ENCODE measurements at places on chromosomes 5 and 9.

DNA sequence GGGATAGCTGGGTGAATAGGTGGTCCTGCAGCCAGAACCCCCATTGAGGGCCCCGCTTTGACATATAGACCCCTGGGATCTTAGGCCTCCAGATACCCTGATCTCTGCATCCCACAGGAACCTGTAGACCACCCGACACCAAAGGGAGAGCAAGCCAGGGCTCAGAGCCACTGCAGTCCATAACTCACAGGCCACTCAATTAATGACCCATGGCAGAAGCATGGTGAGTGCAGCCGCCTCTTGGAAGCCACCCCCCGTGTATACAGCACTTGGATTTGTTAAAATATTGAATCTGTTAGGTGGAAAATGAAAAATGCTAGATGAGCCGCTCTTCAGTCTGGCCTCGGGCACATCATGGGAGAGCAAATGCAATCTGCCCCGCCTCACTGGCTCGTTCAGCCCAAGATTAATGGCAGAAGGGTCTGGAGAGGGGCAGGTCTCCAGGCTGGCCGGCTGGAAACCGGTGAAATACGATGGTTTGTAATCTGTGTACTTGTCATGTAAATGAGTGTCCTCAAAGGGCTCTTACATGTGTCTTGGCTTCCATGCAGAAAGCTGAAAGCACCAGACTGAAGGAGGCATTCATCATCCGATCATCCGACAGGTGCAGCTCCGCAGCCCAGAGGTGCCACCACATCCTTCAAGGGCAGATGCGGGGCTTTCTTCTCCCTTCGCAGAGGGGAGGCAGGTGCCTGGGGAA is 111.3 kb downstream of the OLFM1 start:
- DNase-seq, result no peak

GRCh38 chr5:76445830-76446229 is 42.7 kb downstream of the IQGAP2 start:
- no peak for DNase-seq

DNA sequence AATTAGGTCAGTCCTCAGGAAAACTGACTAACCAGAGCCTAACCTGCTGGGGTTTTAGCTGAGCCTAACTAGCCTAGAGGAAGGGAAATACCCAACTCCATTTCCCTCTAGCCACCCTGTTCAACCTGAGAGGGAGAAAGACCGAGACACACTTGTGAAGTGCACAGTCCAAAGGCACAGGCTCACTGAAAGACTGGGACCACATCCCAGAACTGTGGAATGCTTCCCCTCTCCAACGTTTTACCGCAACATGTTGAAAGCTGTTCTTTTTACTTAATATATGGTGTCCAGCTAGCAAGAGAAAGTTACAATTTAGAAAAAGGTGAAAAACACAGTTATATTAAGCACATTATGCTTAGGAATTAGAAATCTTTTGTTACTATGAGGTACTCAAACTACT is 76.8 kb upstream of the SIMC1 start:
- DNase-seq, result no peak

- DNase-seq, result no peak
These were observed 256.5 kb upstream of the FBXL7 start for GRCh38 chr5:15243301-15244020.

GRCh38 chr9:123820139-123820538 is 109.8 kb downstream of the DENND1A start:
- peak; percentile 32 for DNase-seq

DNA sequence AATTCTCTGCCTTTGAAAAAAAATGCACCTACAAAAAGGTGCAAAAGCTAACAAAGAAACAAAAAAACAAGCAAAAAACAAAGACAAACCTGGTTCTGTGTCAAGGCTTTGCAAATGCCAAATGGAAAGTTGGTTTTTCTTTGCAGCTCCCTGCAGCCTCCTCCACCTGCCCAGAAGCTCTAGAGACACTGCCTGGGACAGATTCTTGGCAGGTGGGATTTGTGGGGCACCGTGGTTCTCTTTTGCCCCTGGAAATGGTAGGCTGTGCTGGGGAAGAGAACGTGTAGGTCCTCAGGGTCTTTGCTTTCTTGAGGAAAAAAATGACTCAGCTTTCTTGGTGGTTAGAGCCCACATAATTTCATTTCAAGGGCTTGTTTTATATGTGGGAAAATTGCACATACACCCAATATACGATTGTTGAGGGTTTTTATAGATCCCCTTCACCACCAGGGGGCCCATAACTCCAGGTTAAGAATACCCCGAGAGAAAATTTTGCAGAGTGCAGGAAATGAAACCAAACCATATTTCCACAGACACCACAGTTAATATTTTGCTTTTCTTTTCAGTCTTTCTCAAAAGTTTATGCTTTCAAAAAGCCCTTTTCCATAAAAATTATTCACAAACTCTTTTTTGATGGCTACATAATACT is 58.7 kb downstream of the NXNL2 start:
- peak; percentile 55 for DNase-seq

DNA sequence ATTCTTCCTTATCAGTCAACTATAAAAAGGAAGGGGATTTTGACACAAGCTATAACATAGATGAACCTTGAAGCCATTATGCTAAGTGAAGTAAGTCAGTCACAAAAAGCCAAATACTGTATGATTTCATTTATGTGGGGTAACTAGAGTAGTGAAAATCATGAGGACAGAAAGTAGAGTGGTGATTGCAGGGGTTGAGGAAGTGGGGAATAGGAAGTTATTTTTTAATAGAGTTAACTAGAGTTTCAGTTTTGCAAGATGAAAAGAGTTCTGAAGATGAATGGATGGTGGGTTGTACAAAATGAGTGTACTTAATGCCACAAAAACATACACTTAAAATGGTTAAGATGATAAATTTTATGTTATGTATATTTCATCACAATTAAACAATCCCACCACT is 65.4 kb upstream of the FAM174A start:
- no peak for DNase-seq

- no peak for DNase-seq
These were observed 233.4 kb downstream of the NR3C1 start for GRCh38 chr5:143170104-143170503.

GRCh38 chr5:134982230-134982629 is 14.5 kb downstream of the CATSPER3 start:
- no peak for DNase-seq

GRCh38 chr5:891117-891836 is 1.3 kb downstream of the BRD9 start:
- peak; percentile 40 for DNase-seq

DNA sequence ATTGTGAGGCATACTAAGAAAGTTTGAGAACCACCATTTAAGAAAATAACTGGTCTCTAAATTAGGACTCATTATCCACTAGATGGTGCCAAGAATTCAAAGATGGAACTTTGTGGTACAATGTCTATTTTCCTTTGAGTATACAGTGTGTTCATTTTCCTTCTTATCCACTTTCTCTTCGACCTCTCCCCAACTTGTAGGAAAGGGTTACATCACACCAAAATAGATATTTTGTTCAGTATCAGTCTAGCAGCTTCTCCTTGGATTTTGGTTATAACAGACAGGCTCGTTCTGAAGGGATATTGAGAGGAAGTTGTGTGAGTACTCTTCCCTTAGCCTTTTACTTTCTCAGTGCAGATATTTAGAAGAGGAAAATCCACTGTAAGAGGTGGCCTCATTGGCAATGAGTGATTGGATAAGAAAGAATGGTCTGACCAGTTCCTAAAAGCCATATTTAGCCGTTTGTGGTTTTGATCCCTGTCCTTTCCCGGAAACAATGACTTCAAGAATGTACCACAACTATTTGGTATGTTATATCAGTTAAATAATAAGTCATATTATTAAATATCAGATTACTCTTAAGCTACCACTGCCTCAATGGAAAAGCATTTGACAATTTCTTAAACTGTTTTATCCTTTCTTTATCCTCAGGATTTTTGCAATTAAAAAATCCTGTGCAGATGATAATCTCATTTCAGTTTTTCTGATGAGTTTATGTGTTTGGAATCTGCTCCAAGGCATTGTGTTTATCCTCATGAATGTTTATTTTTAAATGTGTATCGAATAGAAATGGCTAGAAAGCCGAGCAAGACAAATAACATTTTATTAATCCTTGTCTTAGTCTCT is 69.0 kb upstream of the GRAMD2B start:
- DNase-seq, result peak; percentile 30

DNA sequence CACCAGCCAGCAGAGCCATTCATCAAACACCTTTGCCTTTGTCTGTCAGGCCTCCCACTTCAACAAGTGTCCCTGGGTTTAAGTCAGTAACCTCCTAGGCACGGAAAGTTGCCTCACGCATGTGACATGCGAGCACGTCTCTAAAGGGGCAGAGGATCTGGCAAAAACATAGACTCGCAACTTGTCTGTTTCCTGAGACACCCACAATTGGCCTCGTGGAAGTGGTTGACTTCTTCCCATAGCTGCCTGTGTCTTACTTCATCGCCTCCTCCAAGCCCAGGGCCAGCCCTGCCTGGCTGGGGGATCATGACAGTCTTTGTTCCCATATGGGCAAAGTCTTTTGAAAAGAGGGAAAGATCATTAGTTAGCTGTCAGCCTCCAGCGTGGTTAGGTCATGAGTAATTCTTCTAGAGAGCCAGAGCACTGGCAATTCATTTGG is 35.5 kb upstream of the GLRX start:
- DNase-seq, result no peak

GRCh38 chr9:128056086-128056485 is 11.0 kb downstream of the NAIF1 start:
- no peak for DNase-seq

- DNase-seq, result no peak
These were observed 42.2 kb upstream of the ANKRD33B start for GRCh38 chr5:10521466-10522223.

DNA sequence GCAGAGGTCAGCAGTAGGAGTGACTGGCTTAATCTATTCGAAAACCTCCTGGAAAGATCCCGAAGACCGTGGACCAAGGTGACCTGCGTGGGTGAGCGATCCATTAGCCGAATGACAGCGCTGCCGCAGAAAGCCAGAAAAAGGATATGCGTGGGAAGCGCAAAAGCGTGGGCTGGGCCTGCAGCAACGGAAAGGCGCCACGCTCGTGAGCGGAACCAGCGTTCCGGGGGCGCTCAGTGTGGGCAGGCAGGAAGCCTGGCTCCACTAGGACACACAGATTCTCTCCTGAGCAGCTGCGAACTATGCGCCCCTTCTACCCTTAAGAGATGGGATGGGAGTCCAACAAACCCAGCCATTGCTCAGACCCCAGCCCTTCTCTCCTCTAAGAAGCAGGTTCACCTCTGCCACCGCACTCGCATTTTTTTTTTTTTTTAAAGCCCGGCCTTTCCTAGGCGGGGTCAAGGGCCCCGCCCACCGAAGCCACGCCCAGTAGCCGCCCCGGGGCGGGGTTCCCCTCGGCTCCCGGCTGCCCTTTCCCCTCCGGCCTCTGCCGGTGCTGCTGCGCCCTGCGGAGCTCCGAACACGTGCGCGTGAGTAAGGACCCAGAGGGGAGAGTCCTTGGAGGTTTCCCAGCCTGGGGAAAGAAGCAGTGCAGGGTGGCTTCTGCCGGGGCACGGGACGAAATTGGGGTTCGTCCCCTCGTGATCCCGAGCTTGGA is 19.8 kb upstream of the MATR3 start:
- DNase-seq, result peak; percentile 98

DNA sequence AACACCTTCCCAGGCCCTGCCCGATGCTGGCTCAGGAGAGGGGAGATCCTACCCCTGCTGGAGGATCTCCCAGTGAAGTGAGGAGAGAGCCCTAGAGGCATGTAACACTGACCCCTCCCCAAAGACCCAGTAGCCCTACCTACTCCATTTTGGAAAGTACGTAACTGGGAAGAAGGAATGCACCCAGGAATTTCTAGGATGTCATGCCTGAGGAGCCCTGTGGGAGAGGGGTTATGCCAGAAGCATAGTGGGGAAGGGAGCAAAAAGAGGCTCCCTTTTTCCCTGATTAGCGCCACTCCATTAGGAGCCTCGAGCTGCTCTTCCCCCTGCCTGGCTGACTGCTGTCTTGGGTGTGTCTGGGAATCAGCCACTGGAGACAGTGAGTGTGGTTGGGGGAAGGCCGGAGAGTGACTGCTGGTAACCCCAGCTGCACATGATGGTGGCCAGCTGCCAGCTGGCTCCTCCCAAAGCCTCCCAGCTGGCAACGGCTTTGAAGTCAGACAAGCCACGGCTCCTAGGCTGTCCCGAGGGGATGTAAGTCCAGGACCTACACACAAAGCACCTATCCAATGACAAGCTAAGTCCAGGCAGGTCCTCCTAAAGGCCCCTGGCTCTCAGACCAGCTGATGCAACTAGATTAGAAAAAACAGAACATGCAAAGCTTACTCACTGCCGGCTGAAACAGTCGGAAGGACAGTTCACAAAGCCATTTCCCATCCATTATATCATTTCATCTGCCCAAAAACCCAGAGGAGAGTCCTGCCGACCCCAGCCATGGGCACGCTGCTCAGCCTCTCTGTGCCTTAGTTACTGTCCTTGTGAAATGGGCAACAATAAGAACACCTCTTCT is 136.5 kb upstream of the ABCA1 start:
- DNase-seq, result peak; percentile 53

- DNase-seq, result no peak
These were observed 786.5 kb downstream of the TAF11L14 start for GRCh38 chr5:18420711-18421110.

GRCh38 chr5:91378752-91379211 is 4.3 kb downstream of the ARRDC3 start:
- DNase-seq, result no peak

DNA sequence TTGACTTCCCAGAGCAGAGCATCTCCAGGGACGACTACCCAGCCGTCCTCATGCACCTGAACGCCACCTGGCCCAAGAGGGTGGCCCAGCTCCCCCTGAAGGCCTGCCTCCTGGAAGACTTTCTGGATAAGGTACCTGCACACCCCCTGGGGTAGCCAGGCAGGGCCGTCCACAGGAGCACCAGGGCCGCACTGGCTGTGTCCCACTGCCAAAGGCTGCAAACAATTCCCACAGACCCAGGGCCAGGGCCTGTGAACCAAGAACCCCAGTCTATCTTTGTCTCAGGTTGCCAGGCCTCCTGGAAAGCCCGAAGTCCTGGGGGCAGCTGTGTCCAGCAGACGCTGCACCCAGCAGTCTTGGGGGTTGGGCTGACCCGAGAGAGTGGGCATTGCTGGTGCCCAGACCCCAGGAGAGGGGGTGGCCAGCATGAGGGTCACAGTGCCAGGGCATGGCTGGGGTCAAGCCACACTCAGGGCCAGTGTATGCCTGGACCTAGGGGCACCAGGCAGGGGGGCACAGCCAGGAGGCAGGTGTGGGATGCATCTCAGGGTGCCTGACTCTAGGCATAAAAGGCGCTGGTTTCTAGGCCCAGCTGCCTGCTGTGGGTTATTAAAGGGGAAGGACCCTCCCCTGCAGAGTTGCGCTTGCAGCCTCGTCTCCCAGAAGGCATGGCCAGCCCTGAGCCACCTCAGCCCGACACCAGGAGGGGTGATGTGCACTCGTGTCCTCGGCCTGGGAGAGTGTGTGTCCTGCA is 17.7 kb downstream of the SLC6A18 start:
- no peak for DNase-seq

GRCh38 chr9:115808695-115809094 is 344.9 kb upstream of the PAPPA start:
- DNase-seq, result no peak

- no peak for DNase-seq
These were observed 217.9 kb downstream of the SPATA31D1 start for GRCh38 chr9:82206490-82206889.

DNA sequence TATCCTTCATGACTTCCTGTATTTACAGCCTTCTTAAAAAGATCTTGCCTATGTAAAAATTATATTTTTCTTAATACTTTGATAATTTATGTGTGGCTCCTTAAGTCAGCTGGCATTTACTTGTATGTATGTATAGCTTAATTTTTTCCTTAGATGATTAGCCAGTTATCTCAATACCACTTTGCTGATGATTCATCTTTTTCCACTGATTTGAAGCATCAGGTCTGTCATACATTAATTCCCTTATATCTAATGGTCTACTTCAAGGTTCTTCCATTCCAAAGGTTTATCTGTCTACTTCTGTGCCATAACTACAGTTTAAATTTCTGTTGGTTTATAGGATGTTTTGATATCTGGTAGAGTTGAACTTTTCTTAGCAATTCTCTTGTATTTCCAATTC is 44.9 kb upstream of the MTMR12 start:
- DNase-seq, result no peak

Measured in KBM-7 (cell line).